ENCODE measurements at places on chromosomes 7 and 10. TPM values are rescaled to one million over a fixed set of nuclear protein-coding genes. Genes with fewer than 3 reads are reported as not detected.

GRCh38 chr10:72173619-72174296 lies 42.1 kb upstream of the ANAPC16 start:
- peak; percentile 61 for DNase-seq

GRCh38 chr10:126963354-126963753 lies 58.1 kb downstream of the DOCK1 start:
- DNase-seq, result no peak

- peak; percentile 49 for DNase-seq
These were observed 92.6 kb downstream of the LRRC4 start for GRCh38 chr7:127938588-127938987.

DNA sequence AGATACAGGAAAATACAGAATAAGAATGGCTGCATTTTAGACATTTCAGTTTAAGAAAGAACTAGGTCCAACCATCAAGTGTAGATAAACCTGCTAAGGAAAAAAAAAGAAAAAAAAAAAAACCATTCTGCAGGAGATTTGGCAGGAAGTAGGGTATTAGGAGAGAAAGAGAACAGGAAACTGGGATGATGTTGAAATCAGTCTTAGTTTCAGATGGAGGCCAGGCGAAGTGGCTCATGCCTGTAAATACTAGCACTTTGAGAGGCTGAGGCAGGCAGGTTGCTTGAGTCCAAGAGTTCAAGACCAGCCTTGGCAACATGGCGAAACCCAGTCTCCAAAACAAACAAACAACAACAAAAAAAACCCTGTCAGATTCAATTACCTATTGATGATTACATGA lies 120.2 kb downstream of the RAB11FIP2 start:
- DNase-seq, result peak; percentile 12

DNA sequence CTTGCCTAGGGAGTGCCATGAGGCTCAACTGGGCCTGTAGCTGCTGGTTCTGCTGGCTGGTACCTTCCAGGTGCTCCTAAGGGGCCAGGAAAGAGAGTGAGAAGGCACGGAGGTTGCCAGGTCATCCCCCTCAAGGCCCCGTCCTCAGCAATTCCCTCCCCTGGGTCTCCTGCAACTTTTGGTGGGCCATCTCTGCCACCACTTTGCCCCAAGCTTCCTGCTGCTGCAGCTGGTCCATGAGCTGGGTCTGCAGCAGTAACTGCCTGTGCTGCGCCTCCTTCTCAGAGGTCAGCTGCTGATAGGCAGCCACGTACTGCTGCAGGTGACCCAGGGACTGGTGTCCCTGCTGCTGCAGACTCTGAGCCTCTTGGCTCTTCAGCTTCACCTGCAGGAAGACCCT lies 17.3 kb upstream of the MTPAP start:
- no peak for DNase-seq

Gene PNLIPRP3
- 9.5 TPM for total RNA-seq

DNA sequence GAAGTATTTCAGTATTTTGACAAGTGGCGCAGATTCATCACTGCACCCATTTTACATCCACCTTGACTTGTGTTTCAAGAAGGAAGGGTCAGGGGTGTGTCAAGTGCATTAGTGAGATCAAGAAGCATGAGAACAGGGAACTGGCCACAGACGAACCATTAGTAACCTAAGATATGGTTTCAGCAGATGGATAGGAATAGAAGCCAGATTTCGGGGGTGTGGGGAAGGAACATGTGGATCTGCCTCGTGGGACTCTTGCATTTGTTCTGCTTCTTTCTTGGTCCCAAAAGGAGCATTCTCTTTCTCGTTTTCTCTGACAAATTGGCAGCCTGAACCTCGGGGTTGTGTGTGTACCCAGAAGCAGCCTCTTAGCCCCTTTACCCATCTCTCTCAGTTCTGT lies 9.6 kb downstream of the DENND2A start:
- no peak for DNase-seq

DNA sequence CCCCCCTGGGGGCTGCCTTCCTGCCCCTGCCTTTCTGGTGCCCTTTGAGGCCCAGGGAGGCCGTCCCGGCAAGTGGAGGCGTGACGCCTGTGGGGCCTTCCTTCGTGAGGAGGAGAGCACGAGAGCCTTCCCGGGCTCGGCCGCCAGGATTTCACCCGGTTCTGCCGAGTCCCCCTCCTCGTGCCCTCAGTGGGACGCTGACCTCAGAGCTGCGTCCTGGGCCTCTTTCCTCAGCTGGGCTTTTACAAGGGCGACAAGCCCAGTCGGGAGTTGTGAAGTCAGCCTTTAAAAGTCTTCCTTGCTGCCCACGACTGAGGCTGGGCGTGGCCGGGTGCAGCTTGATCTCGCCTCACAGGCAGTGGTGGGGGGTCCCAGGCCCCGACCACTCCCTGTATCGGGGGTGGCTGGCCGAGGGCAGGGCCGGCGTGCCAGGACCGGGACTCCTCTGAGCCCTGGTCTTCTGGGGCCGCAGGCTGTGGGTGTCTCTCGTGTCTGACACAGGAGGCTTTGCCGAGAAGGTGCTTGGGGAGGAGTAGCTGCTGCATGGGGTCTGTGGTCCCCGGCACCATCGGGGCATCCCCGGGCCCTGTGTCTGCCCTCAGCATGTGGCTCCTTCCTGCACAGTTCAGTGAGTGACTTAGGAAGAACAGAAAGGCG lies 41.8 kb downstream of the FAM20C start:
- DNase-seq, result no peak
